ENCODE measurements at places on chromosomes 1 and 21.

GRCh38 chr1:186022184-186022583 lies 288.0 kb downstream of the HMCN1 start:
- DNase-seq = no peak

DNA sequence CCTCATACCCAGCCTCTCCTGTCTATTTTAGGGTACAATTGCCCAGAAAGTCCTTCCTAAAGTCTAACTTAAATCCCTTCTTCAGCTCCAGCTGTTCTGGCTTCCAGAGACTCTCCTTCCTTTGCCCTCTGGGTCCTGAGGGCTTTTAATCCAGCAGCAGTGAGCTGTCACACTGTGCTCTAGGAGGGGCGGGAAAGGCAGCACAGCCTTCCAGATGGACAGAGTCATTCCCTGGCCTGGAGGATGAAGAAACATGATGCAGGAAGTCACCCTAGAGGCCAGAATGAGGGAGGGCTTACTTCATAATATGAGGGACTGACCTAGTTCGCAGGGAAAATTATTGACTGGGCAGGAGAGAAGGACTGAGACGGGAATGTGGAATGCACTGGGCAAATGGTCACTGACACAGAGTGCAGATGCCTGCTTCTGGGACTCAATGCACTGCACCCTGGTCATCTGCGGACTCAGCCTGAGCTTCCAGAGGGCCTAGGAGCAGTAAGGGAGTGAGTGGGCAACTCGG lies 1.3 kb downstream of the SH2D2A start:
- peak; percentile 30 for DNase-seq

DNA sequence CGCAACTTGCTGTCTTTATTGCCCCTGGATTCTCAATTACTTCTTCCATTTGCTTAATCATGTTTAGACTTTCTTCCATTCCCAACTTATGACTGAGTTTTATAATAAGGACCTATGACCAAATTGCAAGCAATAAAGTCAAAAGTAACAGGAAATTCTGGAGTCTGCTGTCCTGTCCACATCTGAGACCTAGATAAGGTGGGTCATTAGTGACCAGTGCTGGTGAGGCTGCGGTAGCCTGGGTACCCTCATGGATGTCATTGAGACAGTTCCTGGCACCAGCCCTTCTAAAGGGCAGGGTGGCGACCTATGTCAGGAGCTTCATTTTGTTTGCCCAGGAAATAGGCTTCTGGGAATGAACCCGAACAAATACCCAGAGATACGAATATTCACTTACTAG lies 30.6 kb upstream of the SSBP3 start:
- no peak for DNase-seq

DNA sequence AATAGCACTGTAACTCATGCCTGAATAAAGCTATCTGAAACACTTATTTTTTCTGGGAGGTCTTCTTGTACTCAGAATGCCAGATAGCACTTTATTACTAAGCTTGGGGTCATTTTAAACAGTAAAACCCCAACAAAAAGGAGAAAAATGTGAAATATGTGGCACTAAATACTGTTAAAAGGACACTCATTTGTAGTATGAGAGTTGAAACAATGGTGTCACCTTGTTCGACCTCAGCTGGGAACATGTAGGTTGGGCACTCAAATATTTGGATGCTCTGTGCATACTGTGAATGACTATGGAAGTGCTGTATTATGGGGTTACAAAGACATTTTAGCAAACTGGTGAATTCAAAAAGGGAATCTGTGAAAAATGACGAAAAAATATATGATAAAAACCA lies 53.9 kb downstream of the SELENOF start:
- DNase-seq = no peak

DNA sequence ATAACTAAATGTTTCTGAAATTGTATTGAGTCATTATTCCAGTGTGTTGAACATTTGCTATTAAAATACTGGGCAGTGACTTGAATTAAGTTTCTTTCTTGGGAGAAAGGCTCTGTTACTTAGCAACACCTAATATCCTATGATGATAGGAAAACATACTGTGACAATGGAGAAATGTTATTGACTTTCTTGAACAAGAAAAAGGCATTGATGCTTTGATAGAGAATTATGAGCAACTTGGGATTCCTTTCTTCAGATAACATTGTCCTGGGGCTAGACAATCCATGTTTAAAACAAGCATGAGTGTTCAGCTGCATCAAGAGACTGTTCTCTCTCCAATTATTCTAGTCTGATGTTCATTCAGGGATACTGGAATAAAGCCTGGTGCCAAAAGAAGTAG lies 215.9 kb upstream of the L1TD1 start:
- no peak for DNase-seq

- no peak for DNase-seq
These were observed 39.9 kb downstream of the ACP6 start for GRCh38 chr1:147630447-147630846.

- no peak for DNase-seq
These were observed 37.3 kb downstream of the MRPS6 start for GRCh38 chr21:34110594-34111202.
